Substantia nigra (tissue), 51 donors: ENCODE measurements at places on chromosomes 1 and 21.

DNA sequence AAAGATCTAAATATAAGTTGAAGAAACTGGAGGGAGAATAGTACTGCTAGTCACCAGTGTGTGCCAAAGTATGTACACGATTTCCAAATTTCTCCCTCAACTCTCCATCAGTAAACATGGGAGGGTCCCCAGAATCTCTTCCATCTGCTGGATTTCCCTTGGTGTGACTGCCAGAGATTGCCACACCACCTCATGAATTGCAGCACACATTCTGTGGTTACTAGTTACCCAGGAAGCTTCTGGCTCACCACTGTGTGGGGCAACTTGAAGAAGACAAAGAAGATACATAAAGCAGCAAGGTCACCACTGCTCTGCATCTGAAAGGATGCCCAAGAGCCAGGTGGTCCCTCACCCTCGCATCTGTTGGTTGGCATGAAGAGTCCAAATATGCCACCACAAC lies 191.7 kb upstream of the ESRRG start:
- no peak for DNase-seq

DNA sequence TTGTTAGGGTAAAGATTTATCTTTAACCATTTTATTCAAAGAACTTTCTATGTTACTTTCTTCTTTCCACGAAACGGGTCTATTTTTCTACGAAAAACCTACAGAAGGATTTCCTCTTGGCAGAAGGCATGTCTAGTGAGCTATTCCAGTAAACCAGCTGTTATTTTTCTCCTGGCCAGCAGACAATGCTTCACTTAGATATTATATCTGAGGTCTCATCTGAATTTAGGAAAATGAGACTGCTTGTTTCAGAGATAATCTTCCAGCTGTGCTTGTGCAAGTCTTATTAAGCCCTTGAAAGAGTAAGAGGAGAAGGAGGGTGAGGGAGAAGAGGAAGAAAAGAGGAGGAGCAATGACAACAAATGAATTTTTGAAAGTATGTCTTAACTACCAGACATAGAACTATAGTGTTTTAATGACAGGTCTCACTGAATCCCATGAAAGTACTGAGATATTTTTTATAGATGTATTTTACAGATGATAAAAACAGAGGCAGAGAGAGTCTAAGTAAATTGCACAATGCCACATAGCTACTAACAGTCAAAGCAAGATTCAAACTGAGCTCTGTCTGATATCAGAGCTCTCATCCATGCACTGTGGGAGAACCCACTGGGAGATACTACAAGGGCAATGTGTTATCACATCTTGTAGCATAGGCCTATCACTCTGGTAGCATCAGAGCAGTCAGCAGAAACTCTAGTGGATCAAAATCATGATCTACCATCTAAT lies 54.6 kb upstream of the SAMSN1 start:
- DNase-seq: no peak

- no peak for DNase-seq
These were observed 12.7 kb downstream of the COL6A2 start for GRCh38 chr21:46110499-46111192.

DNA sequence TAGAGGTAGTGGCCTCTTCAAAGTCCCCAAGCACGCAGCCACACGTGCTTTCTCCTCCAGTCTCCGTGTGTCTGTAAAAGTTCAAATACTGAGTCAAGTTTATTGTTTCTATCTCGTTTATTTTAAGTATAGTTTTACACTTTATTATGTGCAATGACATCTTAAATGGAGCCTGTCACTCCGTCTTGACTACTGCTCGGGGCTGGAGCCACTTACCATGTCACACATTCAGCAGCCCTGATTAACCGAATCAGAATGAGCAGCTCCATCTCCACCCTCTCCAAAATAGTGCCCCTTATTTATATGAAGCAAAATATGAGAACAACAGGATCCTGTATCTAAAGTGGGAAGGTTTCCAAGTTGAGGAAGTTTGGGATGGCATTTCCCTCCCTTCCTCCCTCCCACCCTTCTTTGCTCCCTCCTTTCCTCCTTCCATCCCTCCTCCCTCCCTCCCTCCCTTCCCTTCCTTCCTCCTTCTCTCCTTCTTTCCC lies 201.0 kb downstream of the PBX1 start:
- DNase-seq: no peak

GRCh38 chr1:98289311-98289710 lies 368.5 kb upstream of the DPYD start:
- DNase-seq: no peak
